ENCODE measurements at places on chromosomes 1 and 21. TPM values are rescaled to one million over a fixed set of nuclear protein-coding genes. Genes with fewer than 3 reads are reported as not detected.

- DNase-seq: no peak
Measured at GRCh38 chr1:246591047-246591446, 24.8 kb downstream of the CNST start.

Gene CLCA2
- total RNA-seq: not detected

DNA sequence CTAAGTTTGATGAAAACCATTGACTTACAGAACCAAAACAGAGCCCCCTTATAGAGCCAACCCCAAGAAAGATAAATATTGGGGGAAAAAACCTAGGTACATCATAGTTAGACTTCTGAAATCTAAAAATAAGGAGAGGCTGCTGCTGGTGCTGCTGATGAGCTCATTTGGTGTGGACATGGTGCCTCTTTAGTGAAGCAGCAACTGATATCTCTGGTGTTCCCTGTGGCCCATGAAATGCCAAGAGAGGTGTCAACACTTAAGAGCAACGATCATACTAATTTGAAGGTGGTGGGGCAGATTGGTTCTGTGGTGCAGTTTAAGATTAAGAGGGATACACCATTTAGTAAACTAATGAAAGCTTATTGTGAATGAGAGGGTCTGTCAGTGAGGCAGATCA is 35.9 kb downstream of the ST3GAL3 start:
- DNase-seq: no peak

Gene RXRG
- 0.11 TPM for total RNA-seq

- no peak for DNase-seq
Measured at GRCh38 chr1:41538741-41539417, 54.4 kb upstream of the EDN2 start.

DNA sequence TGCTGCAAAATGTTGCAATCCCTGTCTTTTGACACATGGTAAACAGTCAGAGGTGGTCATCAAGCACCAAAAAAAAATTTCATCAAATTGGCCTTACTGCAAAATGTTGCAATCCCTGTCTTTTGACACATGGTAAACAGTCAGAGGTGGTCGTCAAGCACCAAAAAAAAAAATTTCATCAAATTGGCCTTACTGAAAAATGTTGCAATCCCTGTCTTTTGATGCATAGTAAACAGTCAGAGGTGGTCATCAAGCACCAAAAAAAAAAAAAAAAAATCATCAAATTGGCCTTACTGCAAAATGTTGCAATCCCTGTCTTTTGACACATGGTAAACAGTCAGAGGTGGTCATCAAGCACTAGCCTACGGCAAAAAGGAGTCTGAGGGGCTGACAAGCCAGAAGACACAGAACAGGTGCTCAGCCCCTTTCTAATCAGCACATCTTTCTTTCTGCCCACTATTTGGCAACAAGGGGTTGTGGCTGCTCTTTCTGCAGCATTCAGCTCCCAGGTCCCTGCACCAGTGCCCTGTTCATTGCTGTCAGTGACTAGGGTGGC is 223.8 kb downstream of the KCNH1 start:
- no peak for DNase-seq

Gene CHODL
- total RNA-seq: not detected

- no peak for DNase-seq
Measured at GRCh38 chr1:41416081-41416480, 54.8 kb downstream of the FOXO6 start.

Gene C21orf58
- total RNA-seq: 36.0 TPM

DNA sequence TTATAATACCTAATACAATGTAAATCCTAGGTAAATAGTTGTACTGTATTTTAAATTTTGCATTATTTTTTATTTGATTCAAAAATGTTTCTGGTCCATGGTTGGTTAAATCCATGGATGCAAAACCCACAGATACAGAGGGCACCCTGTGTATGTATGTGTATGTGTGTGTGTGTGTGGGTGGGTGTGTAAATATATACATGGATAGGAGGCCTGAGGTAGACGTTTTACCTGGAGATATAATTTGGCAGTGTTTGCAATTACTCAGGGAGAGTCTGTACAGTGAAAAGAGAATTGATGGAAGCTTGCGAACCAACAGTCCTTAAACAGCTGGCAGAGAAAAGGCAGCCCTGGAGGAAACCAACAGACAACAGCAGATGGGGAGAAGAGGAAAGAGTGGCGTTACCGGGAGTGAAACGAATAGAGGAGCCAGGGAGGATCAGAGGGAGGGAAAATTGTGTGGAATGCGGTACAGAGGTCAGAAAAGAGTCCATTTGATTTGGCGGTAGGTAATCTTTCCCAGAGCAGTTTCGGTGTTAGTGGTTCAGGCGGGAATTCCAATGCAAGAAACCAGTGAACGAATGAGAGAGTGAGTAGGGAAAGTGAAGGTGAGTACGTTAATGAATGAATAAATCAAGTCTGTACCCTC is 47.9 kb upstream of the NBL1 start:
- DNase-seq: no peak

DNA sequence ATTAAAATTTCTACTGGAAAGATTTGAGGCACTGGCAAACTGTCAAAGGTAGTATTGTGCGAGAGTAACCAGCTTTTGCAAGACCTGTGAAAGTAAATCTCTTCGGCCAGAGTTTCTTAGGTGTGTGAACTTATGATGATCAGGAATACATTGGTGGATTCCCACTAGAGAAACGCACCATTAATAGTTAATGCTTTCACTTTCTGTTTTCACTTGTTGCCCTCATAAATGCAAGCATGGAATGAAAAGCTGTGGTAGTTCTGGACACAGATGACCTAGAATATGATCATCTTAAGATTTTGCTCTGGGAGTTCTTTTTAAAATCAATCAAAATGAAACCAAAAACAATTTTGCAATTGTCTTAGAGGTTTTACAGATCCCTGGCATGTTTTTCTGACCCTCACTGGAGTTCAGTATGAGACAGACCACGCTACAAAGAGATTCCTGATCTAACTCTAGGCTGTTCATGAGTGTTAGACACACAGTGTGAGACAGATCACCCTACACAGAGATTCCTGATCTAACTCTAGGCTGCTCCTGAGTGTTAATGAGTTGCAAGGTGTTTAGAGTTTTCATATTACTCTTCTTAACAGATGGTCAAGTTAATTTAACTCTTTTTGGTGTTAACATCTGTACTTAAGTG is 98.8 kb downstream of the SDCCAG8 start:
- no peak for DNase-seq

DNA sequence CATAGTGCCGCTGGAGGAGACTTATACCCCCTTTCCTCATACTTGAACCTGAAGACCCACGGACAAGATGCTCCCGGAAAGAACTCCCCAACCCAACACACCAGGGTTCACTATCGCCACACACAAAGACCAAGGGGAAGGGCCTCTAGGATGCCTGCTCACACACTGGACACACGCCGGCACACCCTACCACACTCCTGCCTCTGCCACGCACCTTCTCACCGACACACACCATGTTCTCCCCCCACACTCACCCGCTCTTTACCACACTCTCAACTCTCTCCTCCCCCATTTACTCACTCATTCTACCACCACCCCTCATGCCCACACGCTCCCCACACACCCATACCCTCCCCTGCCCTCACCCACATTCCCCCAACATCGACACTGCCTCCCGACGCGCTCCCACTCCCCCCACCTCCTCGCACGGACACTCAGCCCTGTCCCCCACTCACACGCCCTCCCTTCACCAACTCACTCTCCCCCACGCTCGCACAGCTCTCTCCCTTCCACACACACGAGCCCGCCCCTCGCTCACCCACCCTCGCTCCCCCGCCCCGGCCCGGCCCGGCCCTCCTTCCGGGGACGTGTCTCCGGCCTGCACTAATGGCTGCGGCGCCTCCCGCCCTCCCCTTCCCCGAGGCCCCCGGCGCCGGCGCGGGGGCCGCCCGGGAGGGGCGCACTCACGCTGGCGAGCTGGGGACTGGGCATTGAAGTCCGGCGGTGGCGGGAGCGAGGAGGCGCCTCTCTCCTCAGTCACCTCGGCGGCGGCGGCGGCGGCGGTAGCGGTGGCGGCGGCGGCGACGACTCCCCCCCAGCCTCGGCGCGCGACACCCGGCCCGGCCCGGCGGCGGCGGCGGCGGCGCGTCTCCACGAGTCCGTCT is 626 bp downstream of the PTP4A2 start:
- DNase-seq: peak; percentile 63

GRCh38 chr1:232909752-232910151 is 40.7 kb upstream of the NTPCR start:
- DNase-seq: no peak

Gene C4BPA
- total RNA-seq: not detected

GRCh38 chr1:198118134-198118533 is 38.7 kb upstream of the NEK7 start:
- DNase-seq: no peak

GRCh38 chr1:53288790-53289429 is 39.0 kb downstream of the LRP8 start:
- DNase-seq: no peak

DNA sequence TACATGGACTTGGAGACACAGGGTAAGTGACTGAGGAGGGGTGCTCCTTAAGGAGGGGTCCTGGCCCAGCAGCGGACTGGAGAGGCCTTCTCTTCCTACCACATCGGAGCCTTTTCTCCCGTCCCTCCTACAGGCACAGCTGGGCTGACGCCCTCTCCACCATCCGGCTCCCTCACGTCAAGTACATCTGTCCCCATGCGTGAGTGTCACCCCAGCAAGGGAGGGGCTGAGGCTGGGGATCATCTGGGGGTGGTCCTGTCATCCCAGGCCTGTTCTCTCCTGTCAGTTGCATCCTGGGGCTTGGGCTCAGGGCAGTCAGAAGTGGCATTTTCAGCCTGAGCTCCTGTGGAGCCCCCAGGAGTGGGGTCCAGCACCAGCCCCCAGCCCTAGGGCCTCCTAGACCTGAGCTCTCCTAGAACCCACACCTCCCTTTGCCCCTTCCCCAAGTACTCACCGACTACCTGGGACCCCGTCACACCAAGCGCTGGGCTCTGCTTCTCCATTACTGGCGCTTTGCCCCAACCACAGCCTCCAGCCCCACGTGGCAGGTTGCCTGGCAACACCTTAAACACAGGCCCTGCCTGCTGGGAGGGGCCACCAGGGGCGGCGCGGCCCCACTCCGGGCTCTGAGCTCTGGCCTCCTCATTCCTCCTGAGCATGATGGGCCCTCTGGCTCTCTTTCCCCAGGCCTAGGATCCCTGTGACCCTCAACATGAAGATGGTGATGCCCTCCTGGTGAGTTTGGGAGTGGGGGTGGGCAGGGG is 2.3 kb downstream of the LYPLA2 start:
- DNase-seq: no peak

Gene OR6N1
- not detected for total RNA-seq

- no peak for DNase-seq
Measured at GRCh38 chr1:164155347-164155746, 403.6 kb upstream of the PBX1 start.

Data from activated naive CD4-positive, alpha-beta T cell treated with anti-CD3 and anti-CD28 coated beads, Interleukin-2, amount 50 U/mL, for 72 hours (primary cell).